NAMALWA (cell line): ENCODE measurements at places on chromosomes 11 and 22.

DNA sequence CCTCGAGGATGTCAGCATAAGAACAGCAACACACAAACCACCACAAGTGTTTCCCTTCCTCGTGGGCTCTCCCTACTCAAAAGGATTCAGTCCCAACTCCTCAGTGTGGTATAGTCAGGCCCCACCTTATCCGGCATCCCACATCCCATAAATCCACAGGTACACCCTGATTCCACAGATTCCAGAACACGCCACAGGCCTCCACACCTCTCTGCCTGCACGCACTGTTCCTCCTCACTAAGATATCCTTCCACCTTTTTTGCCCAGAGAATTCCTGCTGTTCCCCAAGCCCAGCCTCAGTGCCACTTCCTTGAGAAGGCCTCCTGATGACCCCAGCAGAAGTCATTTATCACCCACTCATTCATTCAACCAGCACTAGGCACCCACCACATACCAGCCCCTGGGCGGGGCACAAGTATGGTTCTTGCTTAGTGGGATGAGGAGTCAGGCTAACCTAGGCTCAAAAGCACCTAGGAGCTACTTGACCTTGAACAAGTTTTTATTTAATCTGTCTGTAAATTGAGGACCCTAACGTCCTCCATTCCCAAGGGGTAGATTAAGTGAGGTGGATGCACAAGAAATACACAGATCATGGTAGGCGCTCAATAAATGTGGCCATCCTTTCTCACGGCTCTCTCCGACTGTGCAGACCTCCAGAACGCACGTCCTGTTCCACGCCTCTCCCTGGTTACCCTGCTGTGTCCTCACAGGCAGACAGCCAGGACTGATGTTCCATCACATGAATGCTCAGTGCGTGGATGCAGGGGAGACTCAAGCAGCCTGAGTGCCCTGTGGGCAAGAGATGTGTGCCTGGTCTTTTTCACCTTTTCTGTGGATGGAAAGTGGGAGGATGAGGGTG is 2.1 kb upstream of the KCNJ4 start:
- DNase-seq = no peak

DNA sequence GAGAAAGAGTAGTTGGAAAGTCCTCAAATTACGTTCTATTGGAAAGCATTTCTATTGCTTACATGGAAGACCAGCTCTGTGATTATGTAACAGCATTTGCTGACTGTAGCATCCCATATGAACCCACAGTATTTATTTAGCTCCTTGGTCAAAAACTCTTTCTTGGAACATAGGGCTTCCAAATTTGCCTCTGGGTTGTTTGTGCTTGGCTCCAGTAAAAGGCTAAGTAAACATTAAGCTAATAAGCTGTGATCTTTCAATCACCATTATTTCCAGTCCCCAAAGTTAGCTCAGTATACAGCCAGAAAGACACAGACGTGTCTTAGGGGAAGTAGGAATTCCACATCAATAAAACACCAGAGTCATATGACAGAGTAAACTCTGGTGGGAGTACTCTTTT is 668.8 kb downstream of the DLG2 start:
- DNase-seq = no peak

- no peak for DNase-seq
These were observed 15.0 kb downstream of the PLCB3 start for GRCh38 chr11:64266339-64266738.

- DNase-seq = no peak
These were observed 1333.3 kb downstream of the BRD1 start for GRCh38 chr22:48494256-48494967.

DNA sequence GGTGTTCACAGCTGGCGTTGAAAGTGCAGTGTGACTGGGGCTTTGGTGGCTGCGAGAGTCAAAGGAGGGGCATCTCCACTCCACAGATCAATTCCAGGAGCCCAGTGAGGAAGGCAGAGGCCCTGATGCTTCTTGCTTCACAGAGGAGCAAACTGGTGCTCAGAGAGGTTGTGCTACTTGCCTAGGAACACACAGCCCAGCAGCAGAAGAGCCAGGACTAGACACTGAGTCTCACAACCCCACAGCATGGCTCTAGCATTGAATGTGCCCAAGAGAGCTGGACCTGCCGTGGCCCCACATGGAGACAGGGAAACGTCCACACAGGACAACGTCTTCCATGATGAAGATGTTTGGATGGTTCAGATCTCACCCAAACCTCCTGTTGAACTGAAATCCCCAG is 33.3 kb downstream of the LINC01488 start:
- no peak for DNase-seq

DNA sequence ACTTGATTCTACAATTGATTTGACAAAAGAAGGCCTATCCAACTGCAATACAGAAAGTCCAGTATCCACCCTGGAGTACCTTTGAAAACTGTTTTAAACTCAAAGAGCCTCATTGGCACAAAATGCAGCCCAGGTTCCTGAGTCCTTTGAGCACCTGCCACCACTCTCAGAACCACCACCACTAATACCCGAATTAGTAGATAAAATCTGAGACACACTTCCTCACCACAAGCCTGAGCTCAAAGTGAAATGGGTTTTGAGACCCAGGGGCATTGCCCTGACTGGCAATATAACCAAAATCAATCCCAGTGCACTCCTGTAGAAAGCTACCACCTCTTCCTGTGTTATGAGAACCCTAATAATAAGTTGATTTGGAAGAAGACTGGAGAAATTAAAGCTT is 215.7 kb downstream of the CSNK2A3 start:
- DNase-seq = no peak

- no peak for DNase-seq
These were observed 5.5 kb upstream of the CXCR5 start for GRCh38 chr11:118878163-118878563.

GRCh38 chr22:19568337-19569275 is 44.4 kb upstream of the CLDN5 start:
- no peak for DNase-seq

DNA sequence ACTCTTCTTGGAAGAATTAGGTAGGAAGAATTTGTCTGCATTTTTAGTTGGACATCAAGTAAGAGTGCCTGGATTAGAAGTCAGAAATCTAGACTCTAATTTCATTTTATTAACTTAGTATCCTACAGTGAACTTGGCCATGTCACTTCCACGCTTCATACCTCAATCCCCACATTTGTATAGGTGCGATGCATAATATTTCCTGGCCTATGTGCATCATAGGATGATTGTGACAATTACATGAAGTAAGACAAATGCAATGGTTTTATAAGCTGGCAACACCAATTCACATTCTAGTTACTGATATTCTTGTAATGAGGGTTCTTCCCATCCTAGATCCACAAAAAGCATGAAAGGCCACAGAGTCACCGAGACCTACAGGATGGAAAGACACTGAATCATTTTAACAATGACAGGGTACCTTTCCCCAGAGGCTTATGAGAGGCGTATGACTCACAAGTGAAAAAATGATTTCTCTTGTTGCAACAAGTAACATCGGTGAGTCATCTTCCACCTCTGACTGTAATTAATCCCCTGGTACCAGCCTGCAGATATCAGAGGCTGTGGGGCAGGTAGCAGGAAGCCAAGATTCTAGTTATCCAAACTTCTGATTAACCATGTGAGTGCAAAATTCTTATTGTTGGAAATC is 56.0 kb upstream of the OR5AK2 start:
- DNase-seq = no peak

- no peak for DNase-seq
These were observed 276.7 kb upstream of the API5 start for GRCh38 chr11:43035086-43035485.

DNA sequence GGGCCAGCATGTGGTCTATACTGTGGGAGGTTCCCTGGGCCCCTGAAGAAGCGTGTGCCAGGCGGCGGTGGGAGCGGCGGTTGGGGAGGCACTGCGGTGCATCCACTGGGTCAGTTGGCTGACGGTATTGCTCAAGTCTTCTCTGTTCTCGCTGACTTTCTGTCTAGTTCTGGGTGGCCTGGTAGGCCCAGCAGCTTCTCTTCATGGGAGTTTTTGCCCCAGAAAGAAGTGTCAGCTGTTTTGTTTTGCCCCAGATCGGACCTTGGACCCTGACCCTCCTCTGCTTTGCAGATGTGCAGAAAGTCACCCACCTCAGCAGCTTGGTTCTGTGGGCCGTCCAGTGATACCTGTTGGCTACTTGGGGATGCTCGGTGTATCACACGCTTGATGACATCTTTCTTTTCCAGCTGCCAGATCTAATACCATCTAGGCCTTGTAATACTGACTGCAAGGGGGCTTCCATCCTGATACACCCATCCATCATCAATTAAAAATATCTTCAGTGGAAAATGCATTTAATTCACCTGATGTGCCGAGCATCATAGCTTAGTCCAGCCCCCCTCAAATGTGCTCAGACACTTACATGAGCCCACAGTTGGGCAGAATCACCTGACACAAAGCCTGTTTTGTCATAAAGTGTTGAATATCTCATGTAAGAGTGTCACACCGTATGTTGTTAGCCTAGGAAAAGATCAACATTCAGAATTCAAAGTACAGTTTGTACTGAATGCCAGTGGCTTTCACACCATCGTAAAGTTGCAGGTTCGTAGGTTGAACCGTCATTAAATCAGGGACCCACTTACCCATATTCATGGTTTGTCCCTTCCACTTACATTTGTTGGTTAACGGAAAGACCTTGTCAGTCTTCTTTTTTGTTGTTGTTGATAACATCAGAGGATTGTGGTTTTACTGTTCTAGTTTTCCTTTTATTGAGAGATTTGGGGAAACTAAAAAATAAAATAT is 13.9 kb downstream of the ZBED4 start:
- no peak for DNase-seq

GRCh38 chr11:316891-317301 is 3.1 kb downstream of the IFITM1 start:
- DNase-seq = no peak

DNA sequence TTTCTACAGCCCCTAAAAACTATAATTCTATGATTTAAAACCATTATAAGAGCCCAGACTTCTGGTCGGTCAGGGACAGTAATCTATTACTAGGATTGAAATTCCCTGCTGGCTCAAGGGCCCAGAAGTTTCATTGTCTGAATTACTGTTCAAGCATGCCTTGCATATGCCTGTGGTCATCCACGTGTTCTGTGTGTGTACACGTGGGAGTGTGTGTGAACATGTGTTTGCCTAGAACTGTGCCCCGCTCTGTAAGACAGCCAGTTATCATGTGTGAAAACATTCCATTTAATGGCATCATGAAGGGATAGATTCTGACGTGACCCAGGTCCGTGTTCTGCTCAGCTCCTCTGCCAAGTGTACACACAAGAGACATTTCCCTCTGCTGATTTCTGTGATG is 189.3 kb upstream of the NECTIN1 start:
- DNase-seq = no peak

- DNase-seq = no peak
These were observed 18.1 kb upstream of the AIFM3 start for GRCh38 chr22:20948989-20949388.

GRCh38 chr22:46533070-46533833 is 4.2 kb downstream of the CELSR1 start:
- no peak for DNase-seq

DNA sequence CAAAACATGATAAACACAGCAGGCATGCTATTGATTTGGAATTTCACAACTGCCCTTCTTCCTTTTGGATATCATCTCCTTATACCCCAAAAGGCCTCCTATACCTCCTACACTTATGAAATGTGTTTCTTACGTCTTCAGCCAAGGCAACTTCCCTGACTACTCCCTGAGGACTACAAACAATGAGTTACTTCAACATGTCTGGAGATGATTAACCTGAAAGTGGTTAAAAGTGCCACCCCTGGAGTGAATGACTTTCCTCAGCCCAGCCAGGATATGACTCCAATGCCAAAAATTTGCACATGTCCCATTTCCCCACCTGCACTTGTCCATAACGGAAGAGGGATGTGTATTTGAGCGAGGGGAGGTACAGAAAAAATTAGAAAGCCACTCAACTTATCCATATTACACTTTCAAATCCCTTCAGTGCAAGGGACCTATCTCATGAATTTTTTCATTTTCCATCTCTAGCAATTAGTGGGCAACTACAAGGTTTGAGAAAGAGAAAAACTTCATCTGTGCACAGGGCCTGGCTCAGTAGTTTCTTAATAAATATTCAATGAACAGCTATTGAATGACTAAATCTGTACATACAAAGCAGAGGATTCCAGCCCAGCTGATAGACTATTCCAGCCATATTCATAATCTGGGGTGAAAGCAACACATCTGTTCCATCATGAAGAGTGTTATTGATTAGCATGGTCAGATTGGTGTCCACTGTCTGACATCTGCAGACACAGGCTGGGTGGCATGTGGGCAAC is 36.8 kb downstream of the KIRREL3 start:
- DNase-seq = no peak

DNA sequence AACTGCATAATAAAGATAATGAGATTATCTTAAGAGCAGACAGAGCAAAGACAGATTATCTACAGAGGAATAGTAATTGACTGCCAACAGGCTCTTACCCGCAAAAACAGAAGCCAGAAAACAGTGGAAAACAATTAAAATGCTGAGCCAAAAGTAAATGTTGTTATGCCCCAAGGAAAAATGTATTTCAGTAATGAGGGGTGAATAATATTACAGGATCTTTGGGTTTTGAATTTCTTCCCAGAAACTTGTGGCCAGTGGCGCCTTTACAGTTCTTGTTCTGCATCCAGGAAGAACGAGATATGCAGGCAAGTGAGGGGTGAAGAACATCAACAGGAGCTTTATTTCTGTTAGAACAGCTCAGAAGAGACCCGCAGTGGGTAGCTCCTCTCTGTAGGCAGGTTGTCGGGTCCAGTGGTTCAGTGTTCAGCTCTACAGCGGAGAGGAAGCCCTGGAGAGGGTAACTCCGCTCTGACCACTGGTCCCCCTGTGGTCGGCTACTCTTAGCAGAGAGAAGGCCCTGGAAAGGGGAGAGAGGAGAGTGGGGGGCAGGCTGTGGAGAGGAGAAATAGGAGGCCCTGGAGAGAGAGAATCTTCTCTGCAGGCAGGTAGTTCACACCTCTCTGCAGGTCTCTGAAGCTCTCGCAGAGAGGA is 51.8 kb upstream of the SC5D start:
- no peak for DNase-seq

- DNase-seq = no peak
These were observed 84.3 kb downstream of the MSANTD4 start for GRCh38 chr11:105937738-105938137.
